ENCODE measurements at places on chromosomes 1 and 21. TPM values are rescaled to one million over a fixed set of nuclear protein-coding genes. Genes with fewer than 3 reads are reported as not detected.

DMRTA2 gene
- not detected for total RNA-seq

FNDC5 gene
- 1.5 TPM for total RNA-seq

TRIM17 gene
- 2.6 TPM for total RNA-seq

AMY1A gene
- 1.6 TPM for total RNA-seq

DNA sequence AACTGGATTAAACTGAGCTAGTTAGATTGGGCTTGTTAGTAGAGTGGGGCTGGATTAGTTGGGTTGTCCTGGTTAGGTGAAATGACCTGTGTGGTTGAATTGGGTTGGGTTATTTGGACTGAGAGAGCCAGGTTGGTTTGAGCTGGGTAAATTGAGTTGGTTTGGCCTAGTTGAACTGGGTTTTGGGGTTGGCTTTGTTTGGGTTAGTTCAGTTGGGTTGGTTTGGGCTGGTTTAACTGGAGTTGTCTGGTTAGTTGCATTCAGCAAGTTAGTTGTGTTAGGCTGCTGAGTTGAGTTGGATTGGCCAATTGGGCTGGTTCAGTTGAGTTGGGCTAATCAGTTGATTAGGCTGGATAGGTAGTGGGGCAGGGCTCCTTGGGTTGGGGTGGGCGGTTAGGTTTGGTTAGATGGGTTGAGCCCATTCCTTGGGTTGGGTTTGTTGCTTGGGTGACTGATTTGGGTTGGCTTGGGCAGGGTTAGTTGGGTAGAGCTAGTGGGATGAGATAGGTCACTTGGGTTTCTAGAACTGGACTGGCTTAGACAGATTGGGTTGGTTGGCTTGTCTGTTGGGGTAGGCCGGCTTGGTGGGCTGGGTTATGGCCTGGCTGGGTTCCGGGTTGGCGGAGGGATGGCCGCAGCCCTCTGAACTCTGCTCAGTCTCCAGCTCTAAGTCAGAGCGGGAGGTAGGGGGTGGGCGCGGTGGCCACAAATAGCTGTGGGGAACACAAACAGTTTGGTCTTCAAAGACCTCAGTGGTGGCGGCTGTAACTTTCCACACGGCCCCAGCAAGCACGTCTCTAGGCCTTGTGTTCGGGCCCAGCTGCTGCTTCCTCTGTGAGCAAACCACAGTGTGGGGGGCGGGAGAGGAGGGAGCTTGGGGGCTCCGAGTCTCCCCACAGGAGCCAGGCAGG lies 67.2 kb upstream of the RUNX3 start:
- DNase-seq: no peak

- no peak for DNase-seq
These were observed 36.5 kb downstream of the PTPN14 start for GRCh38 chr1:214514819-214515383.

DNA sequence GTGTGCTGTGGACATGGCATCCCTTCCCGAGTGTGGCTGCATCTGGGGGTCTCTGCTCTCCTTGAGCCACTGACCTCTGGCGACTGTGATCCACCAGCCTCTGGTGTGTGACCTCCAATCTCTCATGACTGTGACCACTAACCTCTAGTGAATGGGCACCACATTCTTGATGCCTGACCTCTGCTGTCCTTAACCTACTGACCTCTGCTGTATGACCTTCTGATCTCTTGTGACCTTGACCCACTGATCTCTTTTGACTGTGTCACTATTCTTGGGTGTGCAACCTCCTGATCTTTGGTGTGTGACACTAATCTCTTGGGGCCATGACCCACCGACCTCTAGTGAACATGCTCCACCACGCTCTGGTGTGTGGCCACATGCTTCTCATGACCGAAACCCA lies 45.8 kb upstream of the KDM4A start:
- no peak for DNase-seq

- DNase-seq: no peak
These were observed 131.5 kb upstream of the SLC44A3 start for GRCh38 chr1:94688646-94689045.

Data from upper lobe of right lung (tissue), 1 donor.